ENCODE measurements at places on chromosomes 7 and 10. TPM values are rescaled to one million over a fixed set of nuclear protein-coding genes. Genes with fewer than 3 reads are reported as not detected.
A peak's percentile ranks its signal among the peaks of the same experiment; 100 is the strongest.

The ACBD7 gene
- total RNA-seq, result 1.3 TPM

GRCh38 chr10:130707389-130707979 is 571.3 kb downstream of the GLRX3 start:
- no peak overlapping the region for H3K4me3 ChIP-seq
- H3K27me3 ChIP-seq, result peaks cover 12% of the 10 kb centered on the region
- H3K36me3 ChIP-seq, result no peaks in the 10 kb centered on the region
- H3K27ac ChIP-seq, result no peak overlapping the region
- no peaks in the 10 kb centered on the region for H3K4me1 ChIP-seq

DNA sequence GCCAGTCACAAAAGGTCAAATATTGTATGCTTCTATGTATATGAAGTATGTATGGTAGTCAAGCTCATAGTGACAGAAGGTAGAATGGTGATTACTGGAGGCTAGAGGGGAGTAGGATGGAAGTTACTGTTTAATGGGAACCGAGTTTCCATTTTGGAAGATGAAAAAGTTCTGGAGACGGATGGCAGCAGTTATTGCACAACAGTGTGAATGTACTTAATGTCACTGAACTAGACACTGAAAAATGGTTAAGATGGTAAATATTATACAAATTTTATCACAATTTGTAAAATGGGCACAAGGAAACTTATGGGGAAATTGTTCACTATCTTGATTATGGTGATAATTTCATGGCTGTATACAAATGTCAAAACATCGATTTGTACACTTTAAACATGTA is 284.6 kb downstream of the GFRA1 start:
- no peak for DNase-seq
- no peaks in the 10 kb centered on the region for H3K4me1 ChIP-seq
- no peak overlapping the region for H3K27ac ChIP-seq
- no peaks in the 10 kb centered on the region for H3K36me3 ChIP-seq
- no peaks in the 10 kb centered on the region for H3K27me3 ChIP-seq

The HERC4 gene
- total RNA-seq, result 65.7 TPM

GRCh38 chr10:7485799-7486198 is 75.0 kb upstream of the SFMBT2 start:
- no peak overlapping the region for H3K27ac ChIP-seq
- H3K4me1 ChIP-seq, result peaks cover 32% of the 10 kb centered on the region
- H3K36me3 ChIP-seq, result no peaks in the 10 kb centered on the region
- no peak overlapping the region for H3K4me3 ChIP-seq

GRCh38 chr10:104254493-104255310 is at the start of gene GSTO1:
GSTO1 (plus strand) TSS chr10:104254892; CDS start chr10:104254929, 37 bp downstream.
- peak within 1 kb of the TSS; percentile 97 for H3K27ac ChIP-seq
- DNase-seq, result peak; percentile 89
- no peaks in the 10 kb centered on the region for H3K27me3 ChIP-seq
- peaks cover 25% of the 10 kb centered on the region for H3K36me3 ChIP-seq

The NRCAM gene
- total RNA-seq, result 12.7 TPM

The ZNF138 gene
- 6.0 TPM for total RNA-seq

- no peak for DNase-seq
- H3K27ac ChIP-seq, result no peak overlapping the region
- H3K36me3 ChIP-seq, result no peaks in the 10 kb centered on the region
- H3K27me3 ChIP-seq, result no peaks in the 10 kb centered on the region
These were observed 3.4 kb downstream of the DOCK4 start for GRCh38 chr7:112202816-112203215.
